T-helper 9 cell (primary cell): ENCODE measurements at places on chromosomes 5 and 9.

GRCh38 chr5:180370861-180371641, 17.9 kb upstream of the GFPT2 start:
- DNase-seq: no peak

- no peak for DNase-seq
Measured at GRCh38 chr9:121196389-121196788, 5.3 kb downstream of the RAB14 start.

DNA sequence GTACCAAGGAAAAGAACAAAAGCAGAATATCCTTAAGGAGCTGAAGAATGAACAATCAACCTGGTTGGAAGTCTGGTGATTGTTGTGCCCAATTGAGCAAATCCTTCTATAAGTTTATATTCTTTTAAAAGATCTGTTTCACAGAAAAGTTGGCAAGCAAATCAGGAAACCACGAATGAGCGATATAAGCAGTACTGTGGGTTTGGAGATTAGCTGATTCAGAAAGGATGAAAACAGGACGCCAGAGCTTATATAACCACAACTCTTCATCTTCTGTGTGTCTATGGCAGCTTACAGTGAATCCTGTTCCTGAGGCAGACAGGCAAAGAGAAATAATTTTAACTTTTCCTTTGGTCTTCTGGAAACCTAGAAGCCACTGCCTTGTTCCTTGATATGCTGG, 61.7 kb downstream of the SLC38A9 start:
- no peak for DNase-seq

DNA sequence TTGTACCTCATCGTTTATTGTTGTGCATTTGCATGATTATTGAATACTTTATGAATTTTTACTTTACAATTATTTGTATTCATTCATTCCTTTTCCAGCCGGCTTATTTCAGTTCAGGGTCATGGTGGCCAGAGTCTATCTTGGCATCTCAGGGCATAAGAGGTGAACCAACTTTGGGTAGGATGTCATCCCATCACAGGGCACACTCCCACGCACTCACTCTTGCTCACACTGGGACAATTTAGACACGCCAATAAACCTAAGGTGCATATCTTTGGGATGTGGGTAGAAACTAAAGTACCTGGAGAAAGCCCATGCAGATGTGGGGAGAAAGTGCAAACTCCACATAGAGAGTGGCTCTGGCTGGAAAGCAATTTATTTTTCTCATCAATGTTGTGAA, 158.1 kb upstream of the MAST4 start:
- DNase-seq: no peak

GRCh38 chr9:126127591-126127990, 199.0 kb upstream of the MVB12B start:
- DNase-seq: no peak

GRCh38 chr5:91182763-91183162, 200.4 kb downstream of the ARRDC3 start:
- no peak for DNase-seq

DNA sequence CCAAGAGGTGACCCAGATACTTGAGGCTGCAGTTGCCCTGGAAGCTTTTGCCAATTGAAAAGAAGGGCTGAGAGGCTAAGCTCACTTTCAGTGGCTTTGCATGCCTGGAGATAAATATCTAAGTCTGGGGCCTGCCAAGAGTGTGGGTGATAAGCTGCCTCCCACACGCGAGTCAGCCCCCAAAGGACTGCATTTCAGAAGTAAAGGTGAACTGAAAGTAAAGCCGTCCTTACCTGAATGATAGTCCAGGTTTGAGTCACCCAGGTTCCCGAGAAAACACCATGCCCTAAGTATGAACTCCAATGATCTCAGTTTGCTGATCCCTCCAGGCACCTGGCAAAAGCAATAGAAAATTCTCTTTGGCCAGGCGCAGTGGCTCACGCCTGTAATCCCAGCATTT, 22.5 kb upstream of the N4BP3 start:
- DNase-seq: no peak

GRCh38 chr5:128681764-128682592, 143.9 kb upstream of the FBN2 start:
- no peak for DNase-seq

DNA sequence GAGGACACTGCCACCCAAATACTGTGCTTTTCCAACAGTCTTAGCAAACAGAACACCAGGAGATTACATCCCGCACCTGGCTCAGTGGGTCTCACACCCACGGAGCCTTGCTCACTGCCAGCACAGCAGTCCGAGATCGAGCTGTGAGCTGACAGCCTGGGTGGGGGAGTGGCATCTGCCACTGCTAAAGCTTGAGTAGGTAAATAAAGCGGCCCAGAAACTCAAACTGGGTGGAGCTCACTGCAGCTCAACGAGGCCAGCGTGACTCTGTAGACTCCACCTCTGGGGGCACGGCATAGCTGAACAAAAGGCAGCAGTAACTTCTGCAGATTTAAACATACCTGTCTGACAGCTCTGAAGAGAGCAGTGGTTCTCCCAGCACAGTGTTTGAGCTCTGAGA, 28.8 kb downstream of the EPB41L4A start:
- no peak for DNase-seq

DNA sequence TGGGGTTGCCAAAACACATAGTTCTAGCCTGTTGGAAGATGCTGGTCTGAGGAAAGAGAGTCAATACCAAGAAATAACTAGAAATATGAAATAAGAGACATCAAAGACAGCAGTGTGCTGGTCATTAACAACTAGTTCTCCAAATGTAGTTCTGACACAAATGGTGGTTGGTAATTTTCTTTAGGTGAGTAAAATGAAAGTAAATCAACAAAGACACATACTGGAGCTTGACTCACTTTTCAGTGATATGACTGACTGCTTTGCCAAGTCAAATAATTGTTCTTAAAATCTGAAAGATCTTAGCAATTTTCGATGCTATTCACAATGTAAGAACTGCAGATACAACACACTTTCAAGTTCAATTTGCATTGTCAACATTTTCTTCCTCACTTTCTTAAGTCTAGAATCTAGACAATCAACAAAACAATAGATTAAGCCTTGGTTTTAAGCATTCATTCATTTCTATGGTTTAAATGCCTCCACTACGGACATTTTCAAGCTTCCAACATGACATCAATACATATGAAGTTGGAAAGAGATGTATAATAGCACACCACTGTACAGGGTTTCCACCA, 166.8 kb upstream of the MAP3K1 start:
- no peak for DNase-seq

DNA sequence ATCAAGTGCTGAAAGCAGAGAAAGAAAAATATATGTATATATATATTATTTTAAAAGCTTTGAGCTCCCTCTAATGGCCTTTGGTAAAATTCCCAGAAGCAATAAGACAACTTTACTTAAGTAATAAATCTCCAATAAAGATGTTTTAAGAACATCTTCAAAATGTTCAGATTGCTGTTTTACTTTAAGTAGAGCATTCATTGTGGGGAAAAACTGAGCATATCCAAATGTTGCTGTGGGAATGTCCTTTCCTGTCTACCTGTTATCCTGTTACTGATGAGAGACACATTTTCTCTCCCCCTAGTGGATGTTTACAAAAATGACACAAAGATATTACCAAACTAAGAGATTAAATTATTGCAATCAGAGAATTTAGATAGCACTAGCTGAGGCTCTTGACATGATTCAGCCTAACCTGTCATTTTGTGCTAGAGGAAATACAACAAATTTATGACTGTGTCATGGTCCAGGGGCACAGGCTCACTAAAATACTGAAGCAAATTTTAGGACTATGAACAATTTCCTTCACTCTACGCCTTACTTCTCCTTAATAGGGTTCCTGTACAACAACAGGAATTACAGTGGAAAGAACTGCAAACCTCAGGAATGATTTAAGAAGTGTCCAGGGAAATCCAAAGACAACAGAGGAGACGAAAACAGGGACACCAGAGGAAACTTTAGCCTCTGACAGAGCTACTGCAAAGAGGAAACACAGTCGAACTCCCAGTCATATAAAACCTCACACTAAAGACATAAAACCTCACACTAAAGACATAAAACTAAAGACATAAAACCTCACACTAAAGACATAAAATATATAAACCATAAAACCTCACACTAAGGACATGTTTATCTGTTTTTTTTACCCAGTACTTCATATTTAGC, 24.3 kb upstream of the PRRC1 start:
- DNase-seq: no peak

DNA sequence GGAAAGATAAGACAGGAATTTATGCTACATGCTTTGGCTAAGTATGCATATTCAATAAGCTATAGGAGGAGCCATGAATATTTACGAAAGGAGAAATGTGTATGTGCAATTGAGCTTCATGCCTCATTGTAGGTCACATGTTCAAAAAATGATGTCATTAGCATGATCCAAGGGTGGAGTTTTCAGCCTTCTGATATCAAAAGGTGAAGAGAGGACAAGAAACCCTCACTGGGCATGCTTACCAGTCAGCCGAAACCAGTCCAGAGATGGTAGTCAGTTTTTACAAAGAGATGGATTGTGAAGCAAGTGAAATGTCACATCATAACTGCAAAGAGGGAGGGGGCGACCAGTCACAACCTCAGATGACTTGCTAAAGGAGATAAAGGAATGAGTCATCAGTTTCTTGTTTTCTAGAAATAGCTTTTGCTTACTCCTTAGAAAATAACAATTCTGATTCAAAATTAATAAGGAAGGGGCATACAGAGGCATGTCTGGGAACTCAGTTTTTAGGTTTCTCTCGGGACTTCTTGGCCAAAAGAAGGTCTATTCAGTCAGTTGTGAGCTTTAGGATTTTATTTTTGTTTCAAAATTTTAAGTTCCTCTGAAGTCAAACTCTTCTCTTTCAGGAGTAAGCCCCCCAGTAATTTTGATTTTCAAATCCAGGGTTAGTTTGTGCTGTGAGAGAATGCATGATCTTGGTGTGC, 1067.8 kb upstream of the EDIL3 start:
- DNase-seq: no peak

DNA sequence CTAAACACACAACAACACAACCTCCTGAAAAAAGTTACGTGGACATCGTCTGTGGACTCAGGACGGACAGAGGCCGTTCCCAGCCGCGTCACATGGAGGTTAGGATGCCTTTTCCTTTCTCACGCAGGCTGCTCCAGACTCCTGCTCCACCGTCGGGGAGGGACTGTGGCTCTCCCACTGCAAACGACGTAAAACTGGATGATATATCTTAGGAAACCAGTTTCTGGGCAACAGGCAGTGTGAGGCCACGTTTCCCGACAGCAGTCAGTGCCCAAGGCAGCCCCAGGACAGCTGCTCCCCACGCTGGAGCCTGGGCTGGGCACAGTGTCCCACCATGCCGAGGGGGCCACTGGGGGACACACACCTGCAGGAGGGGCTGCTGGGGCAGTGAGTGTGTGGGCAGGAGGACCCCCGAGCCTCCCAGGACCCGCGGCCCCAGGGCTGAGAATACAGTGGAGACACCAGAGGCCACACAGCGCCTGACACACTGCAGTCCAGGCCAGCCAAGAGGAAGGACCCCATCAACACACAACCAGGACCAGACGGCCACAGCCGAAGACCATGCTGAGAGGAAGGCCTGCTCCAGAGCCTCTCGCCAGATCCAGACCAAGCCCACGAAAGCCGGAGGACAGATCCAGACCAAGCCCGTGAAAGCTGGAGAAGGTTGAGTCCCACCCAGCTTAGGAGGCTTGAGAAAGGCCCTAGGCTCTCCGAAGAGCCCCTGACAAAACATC, 26.2 kb downstream of the EXD3 start:
- DNase-seq: no peak

DNA sequence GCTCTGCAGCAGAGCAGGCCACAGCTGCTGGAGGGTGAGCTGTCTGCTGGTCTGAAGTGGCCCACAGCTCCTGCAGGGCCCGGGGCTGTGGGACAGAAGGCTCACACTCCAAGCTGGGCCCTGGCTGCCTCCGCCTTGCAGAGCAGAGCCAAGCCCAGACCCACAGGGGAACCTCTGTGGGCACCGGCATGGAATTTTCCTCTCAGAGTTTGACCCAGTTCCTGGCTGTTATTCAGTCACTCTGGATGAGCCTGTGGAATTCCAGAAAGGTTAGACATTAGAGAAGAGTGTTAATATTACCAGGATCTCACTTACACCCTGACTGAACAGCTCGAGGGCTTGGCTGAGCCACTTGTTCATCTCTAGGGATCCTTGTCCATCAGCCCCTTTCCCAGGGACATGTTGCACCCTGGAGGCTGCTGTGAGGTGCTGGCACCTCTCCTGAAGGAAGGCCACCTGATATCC, 17.5 kb downstream of the IL9 start:
- DNase-seq: no peak

DNA sequence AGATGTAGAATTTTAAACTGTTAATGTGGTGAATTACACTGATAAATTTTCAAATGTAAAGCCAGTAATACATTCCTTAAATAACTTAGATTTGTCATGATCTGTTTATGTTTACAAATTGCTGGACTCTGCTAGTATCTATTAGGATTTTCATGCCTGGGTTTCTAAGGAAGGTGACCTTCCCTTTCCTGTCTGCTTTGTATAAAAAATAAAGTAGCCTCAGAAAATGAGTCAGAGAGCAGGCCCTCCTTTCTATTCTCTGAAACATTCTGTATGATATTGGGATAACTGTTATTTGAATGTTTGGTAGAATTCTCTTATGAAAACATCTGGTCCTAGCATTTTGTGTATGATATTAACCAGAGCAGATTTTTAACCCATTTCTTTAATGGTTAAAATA, 255.3 kb downstream of the SYK start:
- no peak for DNase-seq

DNA sequence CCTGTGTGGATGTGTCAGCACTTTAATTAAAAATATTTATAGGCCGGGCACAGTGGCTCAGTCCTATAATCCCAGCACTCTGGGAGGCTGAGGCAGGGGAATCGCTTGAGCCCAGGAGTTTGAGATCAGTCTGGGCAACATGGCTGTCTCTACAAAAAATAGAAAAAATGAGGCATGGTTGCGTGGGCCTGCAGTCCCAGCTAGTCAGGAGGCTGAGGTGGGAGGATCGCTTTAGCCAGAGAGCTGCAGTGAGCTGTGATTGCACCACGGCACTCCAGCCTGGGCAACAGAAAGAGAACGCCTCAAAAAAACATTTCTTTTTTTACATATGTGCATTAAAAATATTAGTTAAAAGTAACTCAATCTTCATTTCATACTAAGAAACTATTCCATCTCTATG, 6.2 kb downstream of the TBC1D9B start:
- no peak for DNase-seq

DNA sequence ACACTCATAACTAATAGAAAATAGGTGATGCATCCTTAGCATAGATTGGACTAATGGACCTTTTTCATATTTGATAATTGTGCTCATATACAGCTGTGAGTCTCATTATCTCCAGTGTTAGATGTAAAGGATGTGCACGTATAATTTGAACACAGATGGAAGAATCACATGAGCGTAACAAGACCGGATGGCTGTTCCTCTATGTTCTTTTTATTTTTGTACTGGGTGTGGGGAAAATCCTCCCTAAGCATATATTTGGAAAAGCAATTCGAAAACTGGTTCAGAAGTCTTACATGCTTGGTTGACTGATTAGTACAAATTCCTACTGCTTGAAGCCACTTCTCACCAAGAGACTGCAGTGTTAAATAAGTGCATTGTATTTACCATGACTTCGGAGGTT, 230.2 kb downstream of the AOPEP start:
- no peak for DNase-seq

GRCh38 chr5:180633283-180634177, 15.9 kb downstream of the FLT4 start:
- DNase-seq: no peak

- DNase-seq: no peak
Measured at GRCh38 chr9:17318821-17319320, 184.0 kb downstream of the CNTLN start.

- no peak for DNase-seq
Measured at GRCh38 chr5:171689853-171690417, 95.7 kb upstream of the SMIM23 start.

GRCh38 chr5:106092455-106092854, 1578.3 kb downstream of the EFNA5 start:
- no peak for DNase-seq
